ENCODE measurements at places on chromosomes 1 and 21.

DNA sequence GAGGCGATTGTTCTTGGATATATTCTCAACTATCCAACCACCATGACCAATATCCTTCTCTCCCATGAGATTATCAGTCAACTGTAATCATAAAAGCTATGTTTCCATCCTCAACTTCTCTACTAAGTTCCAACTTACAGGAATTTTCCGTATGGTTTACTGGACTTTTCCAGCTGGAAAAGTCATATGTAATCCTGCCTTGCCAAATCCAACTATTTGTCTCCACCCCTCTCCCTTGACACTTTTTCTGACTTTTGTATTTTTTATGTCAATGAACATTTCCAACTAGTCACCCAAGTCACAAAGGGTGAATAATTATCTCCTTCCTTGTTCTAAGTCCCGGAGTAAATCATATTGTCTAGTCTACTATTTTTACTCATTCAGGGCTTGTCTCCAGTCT lies 293.1 kb downstream of the USP25 start:
- no peak for DNase-seq

DNA sequence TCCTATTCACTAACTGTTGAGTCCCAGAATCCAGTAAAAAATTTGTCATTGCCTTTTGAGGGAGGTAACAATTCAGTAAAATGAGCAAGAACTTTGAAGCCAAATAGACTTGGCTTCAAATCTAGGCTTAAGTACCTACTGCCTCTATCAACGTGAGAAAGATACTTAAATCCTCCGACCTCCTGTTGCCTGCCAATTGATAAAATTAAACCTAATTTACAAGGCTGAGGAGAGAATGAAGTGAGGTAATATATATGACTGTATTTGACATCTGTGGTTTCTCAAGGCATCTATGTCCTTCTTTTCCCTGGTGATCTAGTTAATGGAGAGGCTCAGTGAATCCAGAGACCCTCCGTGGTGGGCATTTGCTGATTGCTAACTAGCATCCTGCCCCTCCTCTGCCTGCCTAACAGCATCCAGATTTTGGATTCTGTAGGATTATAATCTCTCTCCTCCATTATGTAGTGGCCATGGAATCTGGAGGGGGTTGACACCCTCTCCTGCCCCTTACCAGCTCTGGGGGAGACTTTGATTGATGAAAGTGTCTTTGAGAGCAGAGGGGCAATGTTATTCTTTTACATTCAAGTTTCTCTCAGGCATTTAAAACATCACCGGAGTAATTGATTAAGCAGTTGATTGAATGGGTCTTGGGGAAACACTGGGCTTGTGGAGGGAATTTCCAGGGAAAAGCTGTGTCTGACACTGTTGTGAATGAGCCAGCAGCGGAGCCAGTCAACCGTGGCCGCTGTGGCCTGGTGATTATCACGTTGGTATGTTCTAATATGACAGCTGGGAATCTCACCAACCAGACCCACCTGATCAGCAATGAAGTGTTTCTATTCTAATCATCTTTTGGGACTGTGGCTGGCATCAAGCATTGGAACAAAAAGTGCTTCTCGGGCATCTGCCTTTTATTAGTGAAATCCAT lies 140.7 kb upstream of the FAM78B start:
- DNase-seq, result no peak

GRCh38 chr1:228902781-228903433 lies 167.6 kb downstream of the RHOU start:
- DNase-seq, result no peak

- no peak for DNase-seq
These were observed 269.7 kb downstream of the DYRK1A start for GRCh38 chr21:37636152-37636860.

- DNase-seq, result no peak
These were observed 40.1 kb upstream of the MCOLN3 start for GRCh38 chr1:85088408-85088784.

DNA sequence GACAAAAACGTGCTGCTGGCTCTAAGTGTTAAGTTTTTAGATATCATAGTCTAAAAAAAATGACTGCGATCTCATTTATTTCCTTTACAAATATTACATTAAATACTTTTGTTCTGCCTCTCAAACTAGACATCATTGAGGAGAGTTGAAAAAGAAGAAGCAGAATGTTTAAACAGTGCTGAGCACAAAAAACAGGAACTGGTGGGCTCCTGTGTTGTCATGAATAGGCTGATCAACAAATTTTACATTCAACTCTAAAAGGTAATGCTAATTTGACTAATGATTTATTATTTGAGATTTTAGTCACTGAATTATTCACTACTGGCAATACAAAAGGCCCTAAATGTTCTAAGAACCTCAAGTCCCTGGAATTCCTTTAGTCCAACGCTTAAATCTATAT lies 66.1 kb downstream of the GPATCH2 start:
- no peak for DNase-seq

- DNase-seq, result no peak
These were observed 106.7 kb upstream of the ETS2 start for GRCh38 chr21:38699048-38699447.

GRCh38 chr21:16634515-16634914 lies 878.3 kb upstream of the CXADR start:
- DNase-seq, result no peak

GRCh38 chr1:57131701-57132394 lies 166.0 kb upstream of the C8B start:
- DNase-seq, result no peak

Data from GM12864 (cell line).